ENCODE measurements at places on chromosomes 11 and 22.

DNA sequence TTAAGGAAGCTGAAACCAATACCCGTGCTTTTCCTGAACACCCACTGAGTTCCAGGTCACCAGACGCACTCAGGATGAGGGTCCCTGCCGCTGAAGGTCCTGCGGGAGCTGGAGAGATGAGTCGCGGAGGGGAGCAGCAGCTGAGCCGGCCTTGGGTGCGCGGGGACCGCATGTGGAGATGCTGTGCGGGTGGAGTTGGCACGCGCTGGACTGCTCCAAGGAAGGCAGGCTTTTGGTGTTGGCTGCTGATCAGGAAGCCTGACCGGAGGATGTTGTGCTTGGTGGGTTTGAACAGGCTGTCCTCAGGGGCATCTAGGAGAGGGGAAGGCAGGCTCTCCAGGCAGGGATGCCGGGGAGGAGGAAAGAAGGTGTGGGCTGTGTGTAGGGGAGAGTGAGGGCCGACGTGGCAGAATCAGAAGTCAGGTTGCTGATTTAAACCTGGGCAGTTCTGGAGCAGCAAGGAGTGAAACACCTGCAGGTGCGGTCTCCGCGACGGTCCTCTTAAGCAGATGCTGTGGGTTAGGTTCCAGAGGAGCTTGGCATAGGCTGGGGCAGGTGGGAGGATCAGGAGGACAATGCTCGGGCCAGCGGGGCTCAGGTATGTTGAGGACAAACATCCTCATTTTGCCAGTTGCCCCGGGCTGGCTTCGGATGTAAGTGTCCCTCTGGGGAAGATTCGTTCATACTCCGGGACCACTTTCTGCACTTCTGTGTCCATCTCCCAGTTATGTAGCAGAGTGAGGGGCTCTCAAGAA, 197.5 kb upstream of the B3GAT1 start:
- DNase-seq, result no peak

GRCh38 chr22:28488825-28489224, 190.8 kb downstream of the TTC28 start:
- DNase-seq, result no peak

- DNase-seq, result no peak
Observed at GRCh38 chr22:44362249-44363012, 49.7 kb upstream of the SHISAL1 start.

GRCh38 chr11:119493712-119494111, 70.7 kb upstream of the THY1 start:
- no peak for DNase-seq

GRCh38 chr11:126059238-126059781, 3.4 kb downstream of the CDON start:
- no peak for DNase-seq
